Stromal cell of bone marrow (primary cell): ENCODE measurements at places on chromosomes 6 and 20.
A peak's percentile ranks its signal among the peaks of the same experiment; 100 is the strongest.

DNA sequence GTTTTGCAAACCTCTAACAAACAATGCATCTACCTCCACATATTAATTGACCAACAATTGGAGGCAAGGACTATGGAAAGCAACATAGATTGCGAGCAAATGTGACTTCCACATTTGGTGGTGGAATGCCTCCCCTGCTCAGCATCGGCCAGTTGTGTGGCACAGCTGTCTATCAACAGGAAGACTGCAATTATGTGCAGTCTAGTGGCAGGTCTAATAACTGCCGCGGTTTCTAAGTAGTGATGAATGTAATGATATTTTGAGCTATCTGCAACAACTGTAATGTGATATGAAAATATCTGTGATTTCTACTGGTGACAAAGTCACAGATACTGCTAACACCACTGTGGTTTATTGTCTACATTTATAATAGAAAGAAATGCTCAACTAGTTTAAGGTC, 56.8 kb downstream of the NCR2 start:
- DNase-seq: no peak

- peak; percentile 98 for DNase-seq
Observed at GRCh38 chr6:27132532-27133280, 114.8 kb upstream of the PRSS16 start.

- DNase-seq: no peak
Observed at GRCh38 chr20:37523012-37523391, 2.0 kb downstream of the NNAT start.

DNA sequence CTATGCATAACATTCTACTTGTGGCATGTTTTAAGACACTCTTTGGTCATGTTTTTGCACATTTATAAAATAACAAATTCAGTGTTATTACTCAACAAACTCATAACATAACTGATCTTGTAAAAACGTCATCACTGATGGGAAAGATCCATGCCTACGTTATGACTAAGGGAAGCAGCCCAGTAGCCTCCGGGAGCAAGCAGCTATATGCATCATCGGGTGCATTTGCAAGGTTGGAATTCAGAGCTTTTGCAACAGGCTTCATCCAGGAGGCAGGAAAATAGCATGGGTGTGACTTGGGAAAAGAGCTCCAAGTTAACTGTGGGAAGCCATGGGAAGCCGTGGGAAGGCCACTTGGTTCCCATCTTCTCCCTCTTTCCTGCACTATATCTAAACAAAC, 271.6 kb upstream of the SGK1 start:
- peak; percentile 98 for DNase-seq

DNA sequence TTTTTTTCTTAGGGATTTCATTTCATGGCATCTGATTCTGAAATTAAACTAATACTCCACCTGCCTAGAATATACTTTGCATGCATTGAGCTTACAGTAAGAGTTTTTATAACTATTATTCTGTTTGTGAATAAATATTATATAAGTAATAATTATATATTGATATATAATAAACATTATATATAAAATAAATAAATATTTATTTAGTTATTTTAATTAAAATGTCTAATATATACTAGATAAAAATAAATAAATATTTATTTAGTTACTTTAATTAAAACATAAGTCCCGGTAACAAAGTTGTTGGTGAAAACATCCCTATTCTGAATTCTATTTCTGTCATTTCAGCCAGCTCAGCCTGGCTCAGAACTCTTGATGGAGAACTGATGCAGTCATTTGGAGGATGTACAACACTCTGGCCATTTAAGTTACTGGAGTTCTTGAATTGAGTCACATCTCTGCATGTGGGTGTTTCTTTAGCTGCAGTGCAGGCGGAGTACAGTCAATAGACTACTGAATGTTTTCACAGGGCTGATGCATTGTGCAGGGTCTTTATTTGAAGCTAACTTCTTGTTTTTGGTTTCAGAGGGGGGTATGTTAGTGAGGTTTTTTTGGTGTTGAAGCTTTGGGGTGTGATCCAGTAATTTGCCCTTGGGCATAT, 508.9 kb upstream of the ADGRB3 start:
- DNase-seq: no peak
